Naive thymus-derived CD8-positive, alpha-beta T cell (primary cell): ENCODE measurements at places on chromosomes 1 and 21. TPM values are rescaled to one million over a fixed set of nuclear protein-coding genes. Genes with fewer than 3 reads are reported as not detected.

GRCh38 chr1:157856538-157856937 lies 14.9 kb upstream of the CD5L start:
- DNase-seq = no peak
- H3K36me3 ChIP-seq = no peaks in the 10 kb centered on the region
- H3K27ac ChIP-seq = no peak overlapping the region
- H3K4me3 ChIP-seq = no peak overlapping the region
- no peaks in the 10 kb centered on the region for H3K4me1 ChIP-seq

GRCh38 chr1:214677945-214678344 lies 75.0 kb downstream of the CENPF start:
- H3K4me3 ChIP-seq = no peak overlapping the region
- H3K36me3 ChIP-seq = peaks cover 2% of the 10 kb centered on the region

The KDF1 gene
- total RNA-seq = 3.5 TPM

- H3K27ac ChIP-seq = no peak overlapping the region
- H3K4me3 ChIP-seq = no peak overlapping the region
- H3K27me3 ChIP-seq = peaks cover 17% of the 10 kb centered on the region
- H3K36me3 ChIP-seq = no peaks in the 10 kb centered on the region
These were observed 23.2 kb upstream of the DDAH1 start for GRCh38 chr1:85488126-85488525.

The HES3 gene
- not detected for total RNA-seq

DNA sequence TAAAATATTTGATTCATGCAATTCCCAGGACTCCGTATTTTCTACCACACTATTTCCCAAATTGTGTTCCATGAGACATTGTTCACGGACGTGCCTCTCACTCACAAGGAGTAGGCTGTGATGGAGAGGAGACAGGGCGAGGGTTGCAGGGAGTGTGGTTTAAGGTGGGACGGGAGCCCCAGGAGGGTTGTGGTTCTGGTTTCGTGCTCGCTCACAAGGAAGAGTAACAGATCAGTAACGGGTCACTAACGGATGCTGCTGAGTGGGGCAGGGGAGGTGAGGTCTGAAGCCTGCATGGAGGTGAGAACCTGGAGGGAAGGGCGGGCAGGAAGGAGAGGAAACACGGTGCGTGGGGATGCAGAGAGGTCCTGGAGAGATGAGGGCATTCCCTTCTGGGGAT lies 28.8 kb downstream of the TFF3 start:
- no peak overlapping the region for H3K4me3 ChIP-seq
- DNase-seq = no peak
- no peaks in the 10 kb centered on the region for H3K27me3 ChIP-seq
- peak overlapping the region; percentile 89 for H3K27ac ChIP-seq
- peaks cover 13% of the 10 kb centered on the region for H3K4me1 ChIP-seq
- H3K36me3 ChIP-seq = peaks cover 7% of the 10 kb centered on the region

DNA sequence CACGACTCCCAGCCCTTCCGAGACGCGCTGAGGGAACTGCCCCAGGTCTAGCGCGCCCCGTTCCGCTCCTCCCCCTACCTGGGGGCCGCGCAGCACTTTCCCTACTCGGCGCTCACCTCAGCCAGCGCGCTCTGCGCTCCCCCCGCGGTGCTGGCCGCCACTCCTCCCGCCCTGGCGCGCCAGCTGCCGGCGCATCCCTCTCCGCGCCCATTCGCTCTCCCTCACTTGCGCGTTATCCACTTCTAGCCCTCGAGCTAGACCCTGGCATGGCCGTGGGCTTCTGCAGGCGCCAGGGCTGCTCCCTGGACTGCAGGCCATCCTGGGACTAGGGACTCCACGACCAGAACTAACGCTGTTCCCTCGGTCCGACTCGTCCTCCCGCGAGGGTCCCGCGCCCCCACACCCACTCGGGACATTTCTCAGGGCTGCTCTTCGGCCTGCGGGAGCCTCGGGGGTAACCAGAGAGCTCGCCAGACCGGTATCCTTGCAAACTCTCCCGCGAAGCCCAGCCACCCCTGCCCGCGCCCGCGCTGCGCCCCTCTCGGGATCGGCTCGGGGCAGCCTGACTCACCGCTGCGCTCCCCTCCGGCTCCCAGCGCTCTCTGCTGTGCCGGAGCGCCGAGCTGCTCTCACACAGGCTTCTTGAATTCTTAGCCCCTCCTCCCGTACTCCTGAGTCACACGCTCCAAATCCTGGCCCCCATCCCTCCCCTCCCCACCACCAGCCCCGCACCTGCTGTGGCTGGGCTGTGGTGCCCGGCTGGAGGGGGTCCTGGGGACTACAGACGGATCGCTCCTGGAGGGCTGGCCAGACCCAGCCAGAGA lies at the start of gene NGF:
Gene NGF (minus strand): TSS at position 617 of the 824 bp plus-strand sequence. CDS start 51,454 bp downstream, outside the sequence.
- DNase-seq = no peak
- H3K36me3 ChIP-seq = peaks cover 2% of the 10 kb centered on the region
- peaks cover 4% of the 10 kb centered on the region for H3K4me1 ChIP-seq
- H3K27me3 ChIP-seq = peaks cover 29% of the 10 kb centered on the region

The SLFNL1 gene
- total RNA-seq = 0.47 TPM

- peaks cover 11% of the 10 kb centered on the region for H3K4me1 ChIP-seq
- H3K27ac ChIP-seq = no peak overlapping the region
- no peaks in the 10 kb centered on the region for H3K36me3 ChIP-seq
- H3K4me3 ChIP-seq = no peak overlapping the region
These were observed 41.9 kb downstream of the HIVEP3 start for GRCh38 chr1:41876576-41877445.

DNA sequence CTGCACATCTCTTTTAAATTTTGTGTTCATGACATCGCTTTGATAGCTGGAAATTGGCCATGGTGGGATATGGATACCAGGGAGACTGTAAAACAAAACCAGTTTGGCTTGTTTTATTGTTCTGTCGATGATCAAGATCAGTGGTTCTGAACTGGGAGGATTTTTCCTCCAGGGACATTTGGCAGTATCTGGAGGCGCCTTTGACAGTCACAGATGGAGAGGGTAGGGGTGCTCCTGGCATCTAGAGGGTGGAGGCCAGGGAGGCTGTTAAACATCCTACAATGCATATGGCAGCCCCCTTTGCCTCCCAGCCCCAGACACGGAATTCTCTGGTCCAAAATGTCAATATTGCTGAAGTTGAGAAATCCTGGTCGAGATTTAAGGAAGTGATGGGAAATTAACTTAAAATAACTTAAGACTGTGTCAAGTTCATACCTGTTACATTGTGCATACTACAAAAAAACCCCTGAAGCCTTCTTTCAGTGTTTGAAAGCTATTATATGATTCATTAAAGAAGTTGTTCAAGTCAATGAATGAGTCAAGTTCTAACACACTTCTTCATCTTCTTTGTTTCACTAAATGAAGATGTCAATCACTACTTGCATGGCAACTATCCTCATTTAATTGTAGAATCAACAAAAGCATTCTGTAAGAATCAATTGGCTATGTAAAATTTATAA lies 150.9 kb downstream of the KCNJ6 start:
- no peak overlapping the region for H3K27ac ChIP-seq
- peaks cover 20% of the 10 kb centered on the region for H3K27me3 ChIP-seq
- no peaks in the 10 kb centered on the region for H3K36me3 ChIP-seq
- no peak overlapping the region for H3K4me3 ChIP-seq
- no peak for DNase-seq

DNA sequence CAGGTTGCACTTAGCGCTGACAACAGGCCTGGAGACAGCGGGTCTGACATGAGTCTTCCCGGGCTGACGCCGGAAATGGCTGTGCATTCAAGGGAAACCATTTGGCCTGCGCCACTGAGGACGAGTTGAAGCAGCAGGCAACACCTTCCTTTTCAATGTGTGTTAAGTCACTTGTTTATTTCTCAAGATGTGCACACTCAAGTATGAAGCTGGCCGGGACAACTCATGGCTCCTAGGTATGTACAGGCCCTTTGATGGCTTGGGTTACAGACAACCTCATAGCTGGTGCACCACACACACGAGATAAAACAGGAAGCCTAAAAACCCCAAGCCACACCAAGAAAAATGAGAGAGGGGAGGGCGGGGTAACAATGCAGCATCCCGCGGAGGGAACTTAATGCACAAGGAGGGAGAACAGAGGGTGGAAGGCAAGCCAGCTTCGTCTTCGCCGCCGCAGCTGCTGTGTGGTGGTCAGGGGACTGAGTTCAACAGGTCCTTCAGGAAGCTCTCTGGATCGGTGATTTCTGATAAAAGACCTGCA lies 118.0 kb upstream of the IFFO2 start:
- H3K27me3 ChIP-seq = no peaks in the 10 kb centered on the region
- peaks cover 5% of the 10 kb centered on the region for H3K36me3 ChIP-seq
- peak overlapping the region; percentile 69 for H3K27ac ChIP-seq
- H3K4me1 ChIP-seq = peaks cover 15% of the 10 kb centered on the region

DNA sequence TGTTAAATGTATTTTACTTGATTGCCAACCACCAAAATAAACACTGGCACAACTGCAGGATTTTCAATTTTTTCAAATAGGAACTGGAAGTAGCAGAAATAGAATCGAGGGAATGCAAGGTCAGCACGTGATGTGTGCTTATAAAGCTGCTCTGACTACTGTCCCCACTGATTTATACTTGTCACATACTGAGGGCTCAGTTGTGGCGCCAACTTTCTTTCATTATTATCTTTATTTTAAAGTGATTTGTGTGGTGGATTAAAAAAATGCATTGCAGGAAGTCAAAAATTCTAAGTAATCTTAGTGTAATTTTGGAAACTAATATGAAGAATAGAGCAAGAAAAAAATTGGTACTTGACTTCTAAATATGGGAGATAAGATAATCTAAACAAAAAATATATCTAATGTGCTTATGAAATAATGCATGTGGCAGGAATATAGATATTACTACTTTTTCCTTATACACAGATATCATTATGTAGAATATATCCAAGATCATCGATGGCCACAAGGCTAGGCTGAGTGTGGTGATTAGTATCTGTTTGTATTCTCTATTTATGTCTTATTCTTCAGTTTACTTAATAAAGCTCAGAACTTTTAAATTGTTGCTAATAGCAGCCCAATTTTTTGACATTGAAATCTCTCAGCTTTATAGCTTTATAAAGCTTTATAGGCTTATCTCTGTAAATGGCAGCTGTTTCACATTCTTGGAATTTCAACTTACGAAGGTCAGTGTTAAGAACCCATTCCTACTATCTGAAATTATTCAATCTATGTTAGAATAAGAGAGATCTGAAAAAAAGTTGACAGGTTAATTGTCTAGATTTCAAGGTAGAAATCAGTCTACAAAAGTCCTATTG lies 404.5 kb upstream of the ADAMTS5 start:
- no peak for DNase-seq
- no peaks in the 10 kb centered on the region for H3K4me1 ChIP-seq
- no peak overlapping the region for H3K4me3 ChIP-seq
- no peak overlapping the region for H3K27ac ChIP-seq
- no peaks in the 10 kb centered on the region for H3K27me3 ChIP-seq
- no peaks in the 10 kb centered on the region for H3K36me3 ChIP-seq

The RNU1-4 gene
- total RNA-seq = 3,449 TPM

The CFHR5 gene
- total RNA-seq = not detected

DNA sequence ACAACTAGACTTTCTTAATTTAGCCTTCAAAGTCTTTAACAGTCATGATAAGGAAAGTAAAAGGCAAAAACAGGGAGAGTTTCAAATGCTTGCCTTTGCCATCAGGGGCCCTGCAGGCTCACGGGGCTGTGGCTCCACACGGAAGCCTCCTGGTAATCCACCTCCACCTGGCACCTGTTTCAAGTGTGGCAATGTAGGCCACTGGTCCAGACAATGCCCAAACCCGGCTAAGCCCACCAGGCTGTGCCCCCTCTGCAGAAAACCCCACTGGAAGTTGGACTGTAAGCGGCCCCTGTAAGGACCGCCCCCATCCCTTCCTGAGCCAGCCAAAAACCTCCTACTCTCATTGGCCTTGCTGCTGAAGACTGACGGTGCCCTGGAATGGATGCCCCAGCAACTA lies 32.5 kb downstream of the VN1R5 start:
- DNase-seq = no peak
- peaks cover 8% of the 10 kb centered on the region for H3K36me3 ChIP-seq
- no peak overlapping the region for H3K27ac ChIP-seq
- H3K27me3 ChIP-seq = peaks cover 2% of the 10 kb centered on the region

The PSRC1 gene
- total RNA-seq = not detected

- no peaks in the 10 kb centered on the region for H3K4me1 ChIP-seq
- no peak overlapping the region for H3K27ac ChIP-seq
- H3K36me3 ChIP-seq = peaks cover 4% of the 10 kb centered on the region
- H3K27me3 ChIP-seq = peaks cover 2% of the 10 kb centered on the region
- DNase-seq = no peak
- no peak overlapping the region for H3K4me3 ChIP-seq
These were observed 45.5 kb downstream of the GIPC2 start for GRCh38 chr1:78091215-78091813.

The GJA5 gene
- not detected for total RNA-seq

DNA sequence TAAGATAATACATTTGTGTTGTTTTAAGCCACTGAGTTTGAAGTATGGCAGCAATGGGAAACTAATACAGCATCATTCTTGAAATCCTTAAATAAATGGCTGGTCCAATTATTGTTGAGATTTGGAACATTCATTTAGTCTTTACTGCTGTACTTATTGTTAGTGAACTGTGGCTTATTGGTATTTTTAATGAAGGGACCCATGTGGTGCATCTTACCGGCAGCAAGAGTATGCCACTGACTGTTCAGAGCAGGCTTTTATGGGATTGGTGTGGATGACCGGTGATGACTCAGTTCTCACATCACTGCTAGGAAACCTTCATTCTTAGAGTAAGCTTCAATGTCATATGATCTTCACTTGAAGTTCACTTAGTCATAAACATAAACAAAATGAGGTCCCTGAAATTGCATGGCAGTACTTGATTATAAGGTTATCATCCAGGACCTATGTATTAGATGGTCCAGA lies 31.5 kb downstream of the PRKAA2 start:
- no peaks in the 10 kb centered on the region for H3K4me1 ChIP-seq
- no peak overlapping the region for H3K4me3 ChIP-seq
- H3K27ac ChIP-seq = no peak overlapping the region

The KRTAP13-2 gene
- not detected for total RNA-seq

The LZIC gene
- 28.8 TPM for total RNA-seq

The SYT2 gene
- total RNA-seq = not detected

The RHBDL2 gene
- not detected for total RNA-seq

The UBXN10 gene
- total RNA-seq = not detected

- no peak for DNase-seq
- peaks cover 13% of the 10 kb centered on the region for H3K4me1 ChIP-seq
- H3K36me3 ChIP-seq = peaks cover 7% of the 10 kb centered on the region
- peaks cover 15% of the 10 kb centered on the region for H3K27me3 ChIP-seq
These were observed 40.1 kb upstream of the HMCN1 start for GRCh38 chr1:185694081-185694480.

The SPAG17 gene
- total RNA-seq = not detected

DNA sequence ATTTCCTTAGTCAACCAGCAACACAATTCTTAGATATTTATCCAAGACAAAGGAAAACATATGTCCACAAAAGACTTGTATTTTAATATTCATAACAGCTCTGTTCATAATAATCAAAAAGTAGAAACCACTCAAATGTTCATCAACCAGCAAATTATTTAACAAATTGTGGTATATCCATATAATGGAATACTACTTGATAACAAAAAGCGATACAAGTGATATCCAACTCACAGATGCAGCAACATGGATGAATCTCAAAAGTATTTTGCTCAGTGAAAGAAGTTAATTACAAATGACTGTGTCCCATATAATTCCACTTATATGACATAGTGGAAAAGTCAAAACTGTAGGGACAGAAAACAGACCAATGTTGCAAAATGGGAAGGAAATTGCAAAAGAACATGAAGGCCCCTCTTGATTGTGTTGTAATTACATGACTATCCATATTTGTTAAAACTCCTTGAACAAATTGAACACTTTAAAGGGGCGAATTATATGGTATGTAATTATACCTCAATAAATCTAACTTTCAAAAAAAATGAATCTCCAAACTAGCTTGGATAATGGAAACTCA lies 116.9 kb downstream of the EDEM3 start:
- H3K4me3 ChIP-seq = no peak overlapping the region
- DNase-seq = no peak
- no peaks in the 10 kb centered on the region for H3K36me3 ChIP-seq
- no peak overlapping the region for H3K27ac ChIP-seq

The CCDC30 gene
- total RNA-seq = 5.4 TPM
